ENCODE measurements at places on chromosomes 7 and 10.

DNA sequence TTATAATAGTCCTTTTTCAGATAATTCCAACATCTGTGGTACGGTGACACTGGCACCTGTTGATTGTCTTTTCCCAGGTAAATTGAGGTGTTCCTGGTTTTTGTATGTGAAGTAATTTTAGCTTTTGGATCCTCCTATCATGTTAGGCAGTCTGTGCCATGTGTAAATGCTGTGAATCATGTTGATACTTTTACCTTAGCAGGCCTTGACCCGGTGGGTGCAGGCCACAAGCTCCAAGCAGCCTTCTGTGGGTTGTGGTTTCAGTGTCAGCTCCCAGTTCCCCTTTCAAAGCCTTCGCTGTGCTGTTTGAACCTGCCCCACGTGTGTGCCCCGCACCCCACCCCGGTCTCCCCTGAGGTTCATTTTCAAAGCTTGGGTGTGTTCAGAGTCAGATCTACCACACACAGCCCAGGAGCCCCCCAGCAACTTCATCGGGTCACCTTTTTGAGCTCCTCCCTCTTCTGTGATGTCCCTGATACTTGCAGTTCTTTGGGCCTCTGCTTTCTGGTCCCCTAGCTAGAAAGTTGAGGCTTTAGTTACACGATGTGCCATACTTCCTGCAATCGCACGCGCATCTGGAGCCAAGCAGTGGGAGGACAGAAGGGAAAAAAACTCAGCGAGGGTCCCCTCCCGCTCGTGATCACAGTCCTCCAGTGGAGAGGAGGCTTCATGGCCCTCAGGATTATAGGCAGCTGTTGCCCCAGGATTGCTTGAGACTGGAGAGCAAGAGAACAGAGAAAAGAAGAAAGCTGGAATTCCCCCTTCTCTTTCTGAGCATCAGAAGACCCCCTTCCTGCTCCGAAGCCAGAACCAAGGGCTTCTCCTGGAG lies 8.7 kb upstream of the BHLHA15 start:
- no peak for DNase-seq

- no peak for DNase-seq
Observed at GRCh38 chr10:1939016-1939415, 201.7 kb upstream of the ADARB2 start.

DNA sequence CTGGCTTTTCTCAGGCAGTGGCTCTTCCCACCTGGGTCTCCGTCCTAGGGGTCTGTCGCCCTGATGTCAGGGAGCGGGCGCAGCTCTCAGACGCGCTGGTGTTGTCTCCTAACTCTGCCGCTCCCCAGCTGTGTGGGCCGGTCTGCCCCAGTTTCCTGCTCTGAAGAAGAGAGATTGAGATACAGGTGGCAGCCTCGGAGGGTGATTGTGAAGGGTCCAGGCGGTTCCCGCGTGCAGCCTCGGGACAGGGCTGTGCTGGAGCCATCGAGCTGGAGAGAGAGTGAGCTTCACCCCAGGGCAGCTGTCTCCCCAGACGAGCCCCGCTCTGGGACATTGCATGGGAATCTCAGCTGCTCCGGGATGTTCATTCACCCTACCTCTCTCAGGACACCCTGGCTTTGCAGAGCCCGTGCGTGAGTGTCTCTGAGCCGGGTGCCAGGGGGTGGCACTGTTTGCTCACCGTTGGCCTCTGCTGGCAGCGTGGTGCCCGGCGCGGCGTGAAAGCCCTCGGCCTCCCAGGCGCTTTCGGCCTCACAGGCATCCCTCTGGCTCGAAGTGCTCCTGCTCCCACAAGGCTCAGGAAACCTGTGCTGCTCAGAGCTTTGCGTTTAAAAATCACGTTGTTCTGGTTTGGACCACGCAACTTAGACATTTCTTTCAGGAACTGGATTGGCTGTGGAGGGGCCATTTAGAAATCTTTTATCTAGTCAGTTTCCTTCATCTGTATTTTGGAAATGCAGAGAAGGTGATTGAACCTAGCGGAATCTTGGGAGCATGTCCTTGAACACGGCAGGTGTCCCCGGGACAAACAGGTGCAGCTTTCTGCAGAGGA lies 33.8 kb upstream of the ZFAND2A start:
- no peak for DNase-seq

DNA sequence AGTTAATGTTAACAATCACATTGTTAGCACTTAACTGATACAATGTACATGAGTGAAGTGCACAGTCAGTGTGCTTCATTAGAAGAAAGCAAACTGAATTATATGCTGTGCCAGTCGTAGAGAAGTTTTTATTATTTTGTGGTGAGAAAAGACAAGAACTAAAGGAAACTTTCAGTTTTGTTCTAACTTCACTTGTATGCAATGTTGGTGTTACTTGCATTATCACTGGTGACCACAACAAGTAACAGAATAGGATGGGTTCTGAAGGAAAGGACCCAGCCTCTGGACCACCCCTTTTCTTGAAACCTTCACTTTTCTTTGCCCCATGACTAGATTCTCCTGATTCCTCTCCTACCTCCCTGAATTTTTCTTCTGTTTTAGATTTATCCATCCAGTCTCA lies 123.3 kb upstream of the GAD2 start:
- no peak for DNase-seq

- DNase-seq, result no peak
Observed at GRCh38 chr7:100640517-100641440, 573 bp downstream of the TFR2 start.

GRCh38 chr10:93757801-93758507 lies at the start of gene LGI1:
LGI1 (plus strand) TSS chr10:93757936; CDS start chr10:93758145, 209 bp downstream.
- no peak for DNase-seq

DNA sequence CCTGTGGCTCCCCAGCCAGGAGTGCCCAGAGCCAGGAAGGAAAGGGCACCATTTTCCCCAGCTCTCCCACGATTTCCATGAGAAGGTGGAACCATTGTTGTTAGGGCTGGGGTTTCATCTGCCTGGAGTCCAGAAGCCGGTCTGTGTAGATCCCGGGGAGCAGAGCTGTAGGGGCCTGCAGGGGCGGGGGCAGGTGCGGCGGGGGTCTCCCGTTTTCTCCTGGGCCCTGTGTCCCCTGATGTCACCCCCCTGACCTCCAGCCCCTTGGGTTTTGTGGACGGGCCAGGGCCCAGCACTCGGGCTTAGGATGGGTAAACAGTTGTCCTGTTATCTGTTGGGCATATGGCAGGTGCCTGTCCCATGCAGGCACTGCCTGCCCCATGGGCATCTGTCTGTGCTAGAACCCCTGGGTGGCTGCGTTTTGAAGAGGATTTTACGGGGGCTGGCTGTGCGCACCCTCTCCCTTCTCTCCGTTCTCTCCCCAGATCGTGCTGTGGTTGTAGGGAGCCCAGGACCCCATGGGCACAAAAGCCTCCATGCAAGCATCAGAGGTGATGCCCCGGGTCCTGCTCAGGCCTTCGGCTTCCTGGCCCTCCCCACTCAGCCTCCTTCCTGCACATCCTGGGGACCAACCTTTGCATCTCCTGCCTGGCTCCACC lies 158.8 kb downstream of the WDR37 start:
- DNase-seq, result no peak

GRCh38 chr7:73972614-73973013 lies 55.4 kb upstream of the ELN start:
- DNase-seq, result no peak

DNA sequence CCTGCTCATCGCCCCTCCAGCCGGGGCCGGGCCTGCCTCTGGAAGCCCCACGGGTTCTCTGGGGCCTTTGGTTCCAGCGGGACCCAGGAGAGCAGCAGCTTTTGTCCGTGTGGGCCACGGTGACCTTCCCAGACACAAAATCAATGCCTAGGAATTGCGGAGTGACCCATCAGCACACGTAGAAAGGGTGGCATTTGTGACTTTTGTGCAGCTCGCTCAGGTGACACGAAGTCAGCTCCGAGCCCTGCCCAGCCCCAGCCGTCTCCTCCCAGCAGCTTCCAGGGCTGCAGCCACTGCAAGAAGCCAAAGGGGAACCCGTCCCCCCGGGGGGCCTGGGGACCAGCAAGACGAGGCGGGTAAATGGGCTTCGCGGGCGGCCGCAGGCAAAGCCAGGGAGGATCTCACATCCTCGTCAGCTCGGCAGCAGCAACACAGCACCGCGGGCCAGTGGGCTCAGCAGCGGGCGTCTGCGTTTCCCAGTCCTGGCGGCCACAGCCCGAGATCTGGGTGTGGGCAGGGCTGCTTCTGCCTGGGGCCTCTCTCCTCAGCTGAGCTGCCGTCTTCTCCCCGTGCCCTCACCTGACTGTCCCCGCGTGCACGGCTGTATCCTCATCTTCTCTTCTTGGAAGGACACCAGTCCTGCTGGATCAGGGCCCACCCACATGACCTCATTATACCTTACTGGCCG lies 88.5 kb downstream of the PAXIP1 start:
- DNase-seq, result no peak

- DNase-seq, result no peak
Observed at GRCh38 chr10:113045147-113046055, 95.4 kb downstream of the TCF7L2 start.

- no peak for DNase-seq
Observed at GRCh38 chr7:124376111-124376510, 343.2 kb upstream of the TMEM229A start.

GRCh38 chr10:52208365-52208764 lies 105.7 kb upstream of the DKK1 start:
- DNase-seq, result no peak

DNA sequence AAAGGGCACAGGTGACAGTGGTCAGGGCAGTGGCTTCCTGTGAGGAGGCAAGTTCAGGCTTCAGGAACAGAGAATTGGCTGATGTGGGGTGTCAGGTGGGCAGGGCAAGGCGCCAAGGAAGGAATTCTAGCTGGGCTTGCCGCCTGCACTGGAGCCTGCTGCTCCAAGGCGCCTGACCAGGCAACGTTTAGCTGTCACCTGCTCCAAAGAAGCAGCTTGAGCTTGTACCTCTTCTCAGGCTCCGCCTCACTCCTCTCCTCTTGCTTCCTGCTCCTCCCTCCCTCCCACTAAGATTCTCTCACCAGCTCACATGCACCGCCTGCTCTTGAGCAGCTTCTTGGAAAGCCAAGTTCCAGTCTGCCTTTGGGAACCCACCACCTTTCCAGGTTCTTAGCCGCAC lies 187.4 kb upstream of the GRB10 start:
- DNase-seq, result no peak

- DNase-seq, result no peak
Observed at GRCh38 chr7:96973986-96974385, 31.4 kb upstream of the DLX6 start.

- no peak for DNase-seq
Observed at GRCh38 chr10:113552014-113552413, 839 bp upstream of the HABP2 start.

DNA sequence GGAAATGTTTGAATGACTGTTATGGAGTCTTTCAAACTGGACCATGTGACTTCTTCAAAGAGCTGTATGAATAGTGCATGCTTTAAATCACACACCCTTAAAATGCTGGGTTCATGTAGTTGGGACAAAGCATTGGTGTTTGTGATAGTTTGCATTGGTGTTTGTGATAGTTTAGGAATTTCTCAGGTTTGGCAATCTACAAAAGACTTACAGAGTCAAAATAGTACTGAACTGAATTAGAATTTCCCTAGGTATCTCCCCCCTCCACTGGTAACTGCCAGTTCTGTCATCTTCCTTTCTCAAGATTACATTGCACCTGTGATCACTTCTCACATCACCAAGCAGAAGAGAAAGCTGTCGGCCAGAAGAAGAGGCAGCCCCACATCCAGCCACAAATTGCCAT lies 261.1 kb downstream of the GATA3 start:
- DNase-seq, result no peak

DNA sequence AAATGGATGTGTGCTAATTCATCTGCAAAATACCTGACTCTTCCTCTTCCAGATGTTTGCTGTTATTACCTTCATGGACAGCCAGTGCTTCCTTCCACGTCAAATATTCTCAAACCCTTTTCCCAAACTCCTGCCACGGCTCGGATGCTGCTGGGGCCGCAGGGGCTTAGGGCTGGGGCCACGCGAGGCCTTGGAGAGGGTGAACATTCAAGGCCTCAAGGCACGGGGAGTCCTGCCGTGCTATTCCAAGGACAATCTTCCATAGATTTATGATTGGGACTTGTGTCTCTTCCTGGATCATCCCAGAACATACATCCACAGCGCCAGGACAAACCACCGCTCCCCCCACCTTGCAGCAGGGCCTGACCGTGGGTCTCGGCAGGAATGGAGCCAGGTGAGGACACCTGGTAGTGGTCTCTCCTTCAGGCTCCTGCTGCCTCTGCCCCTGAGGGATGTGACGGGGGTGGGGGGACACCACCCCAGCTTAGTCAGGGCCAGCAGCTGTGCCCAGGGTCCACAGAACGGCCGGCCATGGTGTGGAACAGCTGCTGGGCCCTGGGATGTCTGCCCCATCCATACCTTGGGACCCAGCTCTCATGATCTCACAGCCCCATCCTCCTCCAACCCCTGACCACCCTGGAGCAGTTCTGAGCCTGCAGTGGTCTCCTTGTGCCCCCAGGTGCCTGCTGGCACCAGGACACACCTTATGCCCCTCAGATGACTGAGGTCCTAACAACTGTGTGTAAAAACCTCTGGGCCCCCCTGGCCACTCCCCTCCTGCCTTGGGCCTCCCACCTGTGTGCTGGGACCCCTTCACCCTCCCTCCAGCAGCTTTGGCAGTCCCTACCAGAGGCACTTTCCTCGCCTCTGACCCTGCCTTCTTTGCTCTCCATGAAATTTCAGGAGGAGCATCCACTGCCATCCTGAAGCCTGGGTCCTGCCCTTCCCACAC lies 16.7 kb downstream of the VIPR2 start:
- DNase-seq, result no peak

- peak; percentile 44 for DNase-seq
Observed at GRCh38 chr10:15084502-15084922, 4.1 kb downstream of the ACBD7 start.

DNA sequence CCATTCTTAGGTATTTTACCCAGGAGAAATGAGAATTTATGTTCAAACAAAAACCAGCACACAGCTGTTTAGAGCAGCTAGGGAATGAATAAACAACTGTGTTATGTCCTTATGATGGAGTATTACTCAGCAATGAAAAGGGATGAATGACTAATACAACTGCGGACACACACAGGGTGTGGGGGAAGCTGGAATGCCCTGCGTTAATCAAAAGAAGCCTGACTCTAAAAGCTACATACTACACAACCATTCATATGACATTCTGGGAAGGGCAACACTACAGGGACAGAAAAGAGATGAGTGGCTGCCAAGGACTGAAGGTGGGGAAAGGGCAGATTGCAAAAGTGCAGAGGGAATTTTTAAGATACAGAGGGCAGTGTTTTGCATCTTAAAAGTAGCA lies 64.0 kb downstream of the DLG5 start:
- DNase-seq, result no peak

DNA sequence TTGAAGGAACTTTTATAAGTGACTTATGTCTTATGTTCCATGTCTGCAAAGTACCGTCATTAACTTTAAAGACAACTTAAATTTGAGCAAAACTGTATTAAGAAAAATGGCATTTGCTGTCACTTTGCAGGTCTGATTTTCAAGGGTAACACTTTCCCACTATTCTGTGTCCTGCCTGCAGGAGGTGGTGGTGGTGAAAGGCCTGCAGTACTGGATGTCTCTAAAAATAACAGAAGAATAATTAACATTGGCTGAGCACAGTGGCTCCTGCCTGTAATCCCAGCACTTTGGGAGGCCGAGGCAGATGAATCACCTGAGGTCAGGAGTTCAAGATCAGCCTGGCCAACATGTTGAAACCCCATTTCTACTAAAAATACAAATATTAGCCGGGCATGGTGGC lies 13.2 kb upstream of the PTER start:
- no peak for DNase-seq
